CD8-positive, alpha-beta T cell (primary cell): ENCODE measurements at places on chromosomes 4 and X.

DNA sequence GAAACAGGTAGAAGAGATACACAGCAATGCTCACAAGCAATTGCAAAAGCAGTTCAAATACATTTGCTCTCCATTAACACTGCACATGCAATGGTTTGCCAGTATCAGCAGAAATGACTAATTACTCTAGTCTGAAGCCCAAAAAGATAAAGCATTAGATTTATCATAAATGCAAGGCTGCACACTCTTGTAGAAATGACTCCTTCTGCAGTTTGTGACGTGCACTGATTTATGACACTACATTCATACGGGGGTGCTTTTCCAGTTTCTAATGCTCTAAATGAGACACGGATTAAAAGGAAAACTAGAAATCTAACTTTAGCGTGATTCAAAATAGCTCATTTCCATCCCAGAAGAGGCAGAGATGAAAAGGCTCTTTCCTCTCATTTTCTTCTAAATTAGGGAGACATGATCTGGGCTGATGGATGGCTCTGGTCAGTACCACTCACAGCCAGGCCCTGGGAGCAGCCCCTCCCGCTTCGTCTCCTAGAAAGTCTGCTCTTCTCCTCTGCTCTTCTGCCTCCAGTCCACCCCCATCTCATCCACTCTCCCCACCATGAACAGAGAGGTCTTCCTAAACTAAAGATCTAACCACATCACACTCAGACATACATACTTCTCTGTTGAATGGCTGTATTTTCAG is 33.2 kb downstream of the PPP2R2C start:
- DNase-seq, result no peak

- DNase-seq, result no peak
Observed at GRCh38 chr4:24251589-24251988, 332.8 kb downstream of the DHX15 start.

DNA sequence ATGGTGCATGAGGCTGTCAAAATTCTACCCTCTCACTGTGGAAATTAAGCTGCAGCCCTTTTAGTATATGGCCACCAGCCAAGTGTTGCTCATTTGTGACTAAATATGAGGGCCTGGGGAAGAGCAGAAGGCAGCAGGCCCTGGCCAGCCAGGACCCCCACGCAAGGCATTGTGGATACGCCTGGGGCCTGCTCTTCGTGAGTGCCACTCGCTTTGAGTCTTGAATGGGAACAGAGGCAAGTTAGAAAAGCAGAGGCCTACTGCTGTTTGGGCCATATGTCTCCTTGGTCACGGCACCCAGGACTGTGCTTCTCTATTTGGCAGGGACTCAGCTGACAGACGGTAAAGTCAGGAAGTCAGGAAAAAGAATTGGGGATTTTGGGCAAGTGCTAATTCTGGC is 10.9 kb downstream of the RTL5 start:
- no peak for DNase-seq

- DNase-seq, result no peak
Observed at GRCh38 chrX:77949840-77950239, 19.6 kb downstream of the PGAM4 start.

- no peak for DNase-seq
Observed at GRCh38 chr4:102247041-102247440, 98.2 kb downstream of the SLC39A8 start.

DNA sequence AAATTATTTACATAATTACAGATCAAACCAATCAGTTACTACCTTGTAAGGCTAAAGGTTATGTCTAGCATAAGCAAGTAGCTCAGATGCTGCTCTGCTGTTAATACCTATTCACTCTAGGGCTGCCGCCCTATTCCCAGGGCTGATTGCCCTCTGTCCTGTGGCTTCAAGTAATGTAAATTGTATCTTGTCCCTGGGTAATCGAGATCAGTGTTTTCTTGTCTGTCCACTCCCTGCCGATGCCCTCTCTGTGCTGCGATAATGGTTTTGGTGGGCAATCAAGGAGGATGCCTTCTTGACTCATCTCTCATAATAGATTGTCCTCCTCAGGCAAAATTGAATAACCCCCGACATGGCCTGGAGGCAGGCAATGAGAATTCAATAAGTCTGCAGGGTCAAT is 641.0 kb upstream of the PITX2 start:
- DNase-seq, result no peak

GRCh38 chr4:182400081-182400480 is 156.9 kb downstream of the TENM3 start:
- no peak for DNase-seq

DNA sequence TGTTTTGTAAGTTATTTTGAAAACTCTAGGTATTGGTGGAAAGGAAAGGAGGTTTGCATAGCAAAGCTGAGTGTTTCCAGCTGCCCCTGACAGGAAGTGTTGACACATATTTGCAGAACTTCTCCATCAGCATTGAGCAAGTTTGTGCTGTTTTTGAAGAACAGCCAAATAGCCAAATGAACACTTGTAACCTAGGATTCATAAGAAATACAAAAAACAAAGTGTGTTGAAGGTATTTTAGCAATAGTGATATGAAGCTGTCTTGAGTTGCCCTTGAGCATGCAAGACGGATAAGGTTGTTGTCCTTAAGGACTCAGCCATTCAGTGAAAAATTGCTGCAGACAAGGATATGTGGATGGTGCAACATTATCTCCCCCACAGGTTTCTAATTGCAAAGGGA is 68.3 kb upstream of the PGM2 start:
- no peak for DNase-seq

- no peak for DNase-seq
Observed at GRCh38 chr4:2042204-2042946, 16.8 kb upstream of the NAT8L start.

- no peak for DNase-seq
Observed at GRCh38 chrX:31093639-31093975, 21.8 kb upstream of the FTHL17 start.

GRCh38 chr4:186202490-186203140 is 11.2 kb downstream of the CYP4V2 start:
- DNase-seq, result no peak

DNA sequence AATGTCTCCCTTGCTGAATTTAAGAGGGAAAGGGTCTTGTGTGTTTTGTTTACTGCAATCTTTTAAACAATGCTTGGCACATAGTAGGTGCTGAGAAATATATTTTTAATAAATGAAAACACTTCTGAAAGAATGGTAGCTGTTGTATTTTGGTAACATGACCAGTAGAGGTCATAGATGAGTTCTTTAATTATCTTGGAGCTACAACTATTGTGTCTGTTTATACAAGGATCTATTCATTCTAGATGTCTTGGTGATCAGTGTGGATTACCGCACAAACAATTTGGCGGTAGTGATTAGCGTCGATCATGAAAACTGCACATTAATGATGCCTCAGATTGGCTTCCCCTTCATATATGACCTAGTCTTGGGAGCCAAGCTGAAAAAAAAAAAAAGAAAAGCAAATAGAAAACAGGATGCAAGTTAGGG is 21.4 kb upstream of the SCRG1 start:
- peak; percentile 41 for DNase-seq

- no peak for DNase-seq
Observed at GRCh38 chr4:83503974-83504373, 19.1 kb upstream of the ABRAXAS1 start.

- DNase-seq, result no peak
Observed at GRCh38 chrX:44580466-44580865, 37.8 kb upstream of the FUNDC1 start.

- no peak for DNase-seq
Observed at GRCh38 chrX:40104630-40104984, 6.8 kb upstream of the BCOR start.

- DNase-seq, result no peak
Observed at GRCh38 chrX:134600714-134601113, 57.6 kb downstream of the PLAC1 start.

DNA sequence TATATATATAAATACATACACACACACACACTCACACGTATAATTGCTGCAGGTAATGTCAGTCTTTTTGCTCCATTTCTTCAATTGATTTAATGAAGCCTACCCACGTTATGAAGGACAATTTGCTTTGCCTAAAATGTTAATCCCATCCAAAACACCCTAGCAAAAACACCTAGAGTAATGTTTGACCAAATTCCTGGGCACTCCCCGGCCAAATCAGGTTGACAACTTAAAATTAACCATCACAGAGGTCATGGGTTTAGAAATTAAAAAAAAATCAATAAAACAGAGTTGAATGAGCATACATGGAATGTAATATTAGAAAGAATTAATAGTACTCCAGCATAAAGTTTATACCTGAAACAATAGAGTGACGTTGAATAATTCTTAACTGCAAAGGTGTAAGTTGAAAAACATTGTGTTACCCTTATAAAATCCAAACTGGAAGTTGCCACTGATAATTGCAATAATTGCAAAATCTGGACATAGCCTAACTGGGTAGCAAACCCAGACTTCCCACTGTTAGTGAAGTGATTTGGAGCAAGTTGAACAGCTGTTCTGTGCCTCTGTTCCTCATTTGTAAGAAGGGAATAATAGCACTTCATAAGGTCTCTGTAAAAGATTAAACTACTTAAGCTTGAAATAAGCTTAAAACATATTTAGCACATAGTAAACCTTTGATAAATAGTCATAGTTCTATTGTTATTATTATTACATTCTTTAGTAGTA is 2120.5 kb downstream of the PCDH7 start:
- DNase-seq, result no peak

DNA sequence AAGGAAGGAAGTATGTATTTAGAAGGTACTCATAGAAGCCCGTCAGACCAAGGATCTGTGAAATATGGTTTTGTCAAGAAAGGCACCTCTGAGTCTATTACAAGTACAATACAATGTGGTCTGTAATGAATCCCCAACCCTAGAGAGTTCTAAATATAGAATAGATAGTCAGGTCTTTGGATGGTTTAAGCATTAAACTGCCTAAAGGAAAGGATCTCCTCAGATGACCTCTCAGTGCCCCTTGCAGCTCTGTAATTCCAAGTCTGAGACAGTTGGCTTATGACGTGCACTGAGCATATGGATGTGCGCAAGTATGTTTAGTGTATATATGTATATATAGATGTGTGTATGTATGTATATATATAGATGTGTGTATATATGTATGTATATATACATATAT is 62.0 kb downstream of the CCSER1 start:
- DNase-seq, result no peak
